Activated naive CD4-positive, alpha-beta T cell treated with anti-CD3 and anti-CD28 coated beads, Interleukin-2, amount 50 U/mL, for 72 hours (primary cell): ENCODE measurements at places on chromosomes 4 and X.

DNA sequence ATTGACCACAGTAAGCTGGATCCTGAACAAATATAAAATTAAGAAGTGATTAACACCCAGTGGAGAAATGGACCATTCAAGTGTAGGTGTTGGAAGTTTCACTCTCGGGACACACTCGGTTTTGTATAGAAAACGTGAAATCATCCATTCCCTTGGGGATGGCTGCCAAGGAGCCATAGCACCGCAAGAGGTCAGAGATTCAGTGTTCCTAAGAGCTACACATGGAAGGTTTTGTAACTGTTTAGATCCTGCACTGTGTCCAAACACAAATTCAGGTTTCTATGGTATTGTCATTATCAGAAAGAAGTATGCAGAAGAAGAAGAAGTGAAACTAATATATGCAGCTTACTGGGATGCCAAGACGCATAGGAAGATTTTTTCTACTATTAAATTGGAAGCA, 281.0 kb downstream of the LDB2 start:
- no peak for DNase-seq

GRCh38 chr4:158032733-158033415, 140.0 kb downstream of the GASK1B start:
- no peak for DNase-seq

- DNase-seq, result no peak
Observed at GRCh38 chr4:43103048-43103447, 210.5 kb downstream of the GRXCR1 start.

- DNase-seq, result no peak
Observed at GRCh38 chr4:150108691-150109090, 30.4 kb downstream of the DCLK2 start.
